ENCODE measurements at places on chromosomes 12 and 14.

DNA sequence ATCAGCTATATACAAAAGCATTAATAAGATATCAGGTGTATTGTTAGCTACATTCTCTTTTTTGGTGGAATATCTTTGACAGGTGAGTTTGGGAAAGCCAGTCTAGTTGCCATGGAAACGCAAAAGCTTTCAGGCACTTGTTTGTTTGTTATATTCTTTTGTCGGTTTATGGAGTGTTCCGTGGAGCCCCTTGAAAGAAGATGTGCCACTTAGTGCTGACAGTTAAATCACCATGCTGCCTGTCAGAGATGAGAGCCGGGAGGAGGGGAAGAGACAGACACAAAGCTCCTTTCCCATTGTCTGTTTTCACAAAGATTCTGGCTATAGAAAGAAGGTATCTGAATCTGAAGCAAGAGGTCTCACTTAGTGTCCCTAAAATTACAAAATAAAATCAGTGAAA, 170.8 kb downstream of the SNAPC1 start:
- DNase-seq, result no peak

DNA sequence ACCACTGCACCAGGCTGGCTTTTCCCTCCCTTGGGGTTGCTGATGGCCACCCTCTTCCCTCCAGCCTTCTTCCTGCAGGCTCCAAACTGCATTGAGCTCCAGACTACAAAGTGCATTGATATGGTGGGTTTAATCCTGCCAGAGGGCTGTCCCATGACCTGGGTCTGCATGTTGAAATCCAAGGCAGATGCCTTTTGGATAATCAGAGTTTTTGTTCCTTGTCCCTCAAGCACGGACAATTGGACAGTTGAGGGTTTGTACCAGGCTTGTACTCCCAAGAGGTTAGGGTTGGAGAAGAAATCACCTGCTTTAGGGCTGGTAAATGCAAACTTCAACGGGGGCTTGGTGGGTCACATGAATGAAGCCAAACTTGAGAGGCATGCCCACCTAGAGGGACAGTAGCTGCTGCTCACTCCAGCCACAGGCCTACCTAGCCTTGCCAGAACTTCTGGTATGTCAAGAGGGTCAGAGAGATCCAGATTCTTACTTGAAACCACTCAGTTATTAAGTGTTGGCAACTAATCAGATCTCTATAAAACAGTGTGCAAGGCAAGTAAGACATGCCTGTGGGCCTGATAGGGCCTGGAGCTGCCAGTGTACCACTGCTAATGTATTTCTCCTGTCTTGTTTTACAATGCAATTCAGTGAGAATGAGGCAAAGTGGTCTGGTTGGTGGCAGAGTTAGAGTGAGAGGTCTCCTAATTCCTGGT, 21.7 kb upstream of the KRT83 start:
- no peak for DNase-seq

DNA sequence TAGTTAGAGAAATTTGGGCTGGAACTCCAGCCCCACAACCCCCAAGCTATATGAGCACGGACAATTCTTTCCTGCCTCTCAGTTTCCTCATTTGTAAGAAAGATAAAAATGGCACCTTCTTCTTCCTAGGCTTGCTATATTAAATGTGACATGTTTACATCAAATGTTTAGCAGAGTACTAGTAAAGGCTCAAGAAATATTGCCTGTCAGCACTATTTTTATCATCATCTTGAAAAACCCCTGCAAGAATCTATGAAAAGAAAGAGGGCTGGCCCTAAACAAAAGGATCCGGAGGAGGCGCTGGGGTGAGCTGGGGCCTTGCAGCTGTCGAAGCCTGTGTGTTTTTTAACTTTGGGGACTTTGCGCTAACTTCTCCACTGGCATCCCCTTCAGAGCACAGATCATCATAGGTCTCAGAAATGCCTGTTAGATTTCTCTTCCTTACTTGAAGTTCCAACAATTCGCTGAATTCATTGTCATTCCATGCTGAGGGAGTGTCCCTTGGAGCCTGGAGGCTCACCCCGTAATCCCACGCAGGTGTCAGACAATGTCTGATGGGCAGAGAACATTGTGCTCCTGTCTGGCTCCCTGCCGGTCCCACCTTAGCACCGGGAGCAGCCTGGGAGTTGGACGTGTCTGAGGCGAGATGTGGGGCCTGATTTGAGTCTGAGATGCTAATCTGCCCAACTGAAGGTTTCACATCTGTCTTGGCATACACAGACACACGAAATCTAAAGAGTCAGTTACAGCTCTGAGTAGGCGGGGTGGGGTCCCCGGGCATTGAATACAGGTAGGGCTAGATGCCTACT, 206.8 kb downstream of the NUAK1 start:
- DNase-seq, result no peak

DNA sequence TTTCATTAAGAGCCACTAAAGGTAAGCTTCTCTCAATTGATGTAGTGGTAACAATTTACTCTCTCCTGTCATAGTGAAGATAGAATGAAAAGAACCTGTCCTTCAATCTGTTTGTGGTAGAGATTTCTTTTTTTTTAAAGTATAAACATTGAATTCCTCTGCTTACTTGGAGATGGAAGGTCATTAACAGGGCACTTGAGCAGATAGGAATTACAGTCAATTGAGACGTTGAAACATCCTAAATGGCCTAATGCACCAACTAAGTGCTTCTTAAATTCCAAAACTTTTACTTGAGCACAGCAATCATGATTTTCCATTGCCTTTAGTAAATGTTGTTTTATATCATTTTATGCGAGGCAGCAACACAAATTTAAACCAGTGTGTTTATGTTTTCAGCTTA, 241.4 kb downstream of the FOXG1 start:
- no peak for DNase-seq

- DNase-seq, result no peak
Measured at GRCh38 chr12:47752552-47752951, 6.1 kb downstream of the RAPGEF3 start.

- DNase-seq, result no peak
Measured at GRCh38 chr14:98494582-98494981, 777.4 kb downstream of the BCL11B start.

GRCh38 chr12:123288751-123289346, 17.2 kb upstream of the CDK2AP1 start:
- DNase-seq, result no peak

GRCh38 chr12:130838284-130838950, 633 bp downstream of the STX2 start:
- peak; percentile 7 for DNase-seq

All from stimulated activated CD4-positive, alpha-beta T cell treated with anti-CD3 and anti-CD28 coated beads, TNF-alpha, amount 100 ng/mL, for 48 hours (primary cell).